ENCODE measurements at places on chromosomes 1 and 21. TPM values are rescaled to one million over a fixed set of nuclear protein-coding genes. Genes with fewer than 3 reads are reported as not detected.

ZNF697 gene
- 15.6 TPM for total RNA-seq

DNA sequence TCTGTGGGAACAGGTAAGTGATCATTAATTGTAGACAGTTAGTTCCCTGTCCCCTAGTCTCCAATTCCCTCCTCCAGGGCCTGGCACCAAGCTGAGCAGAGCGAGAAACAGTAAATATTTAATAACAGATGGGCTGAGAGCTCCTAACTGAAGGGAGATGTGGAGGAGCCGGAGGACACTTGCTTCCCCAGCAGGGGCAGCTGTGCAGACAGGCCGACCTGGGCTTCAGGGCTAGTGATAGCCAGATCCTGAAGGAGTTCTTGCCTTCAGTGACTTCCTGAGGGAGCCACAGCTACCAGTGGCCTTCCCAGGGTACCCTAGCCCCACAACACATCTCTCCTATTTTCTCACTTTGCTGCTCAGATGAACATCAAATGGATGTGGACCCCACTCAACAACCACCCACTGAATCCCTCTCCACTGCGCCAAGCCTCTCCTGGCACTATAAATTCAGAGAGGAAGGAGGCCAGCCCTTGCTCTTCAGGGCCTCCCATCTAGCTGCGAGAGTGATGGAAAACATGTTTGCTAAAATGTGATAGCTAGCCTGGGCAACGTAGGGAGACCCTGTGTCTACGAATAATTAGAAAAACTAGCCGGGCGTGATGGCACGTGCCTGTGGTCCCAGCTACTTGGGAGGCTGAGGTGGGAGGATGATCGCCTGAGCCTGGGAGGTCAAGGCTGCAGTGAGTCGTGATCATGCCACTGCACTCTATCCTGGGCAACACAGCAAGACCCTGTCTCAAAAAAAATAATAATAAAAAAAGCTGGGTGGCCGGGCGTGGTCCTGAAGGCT, 26.9 kb upstream of the SYNC start:
- H3K36me3 ChIP-seq: no peaks in the 10 kb centered on the region
- H3K4me3 ChIP-seq: no peak overlapping the region
- H3K27me3 ChIP-seq: no peaks in the 10 kb centered on the region
- no peak overlapping the region for H3K27ac ChIP-seq
- H3K4me1 ChIP-seq: peaks cover 13% of the 10 kb centered on the region
- DNase-seq: no peak

LCA5L gene
- total RNA-seq: 2.4 TPM

GRCh38 chr1:116674011-116674531, 6.5 kb upstream of the IGSF3 start:
- H3K27me3 ChIP-seq: no peaks in the 10 kb centered on the region
- H3K4me1 ChIP-seq: no peaks in the 10 kb centered on the region
- H3K36me3 ChIP-seq: no peaks in the 10 kb centered on the region

DNA sequence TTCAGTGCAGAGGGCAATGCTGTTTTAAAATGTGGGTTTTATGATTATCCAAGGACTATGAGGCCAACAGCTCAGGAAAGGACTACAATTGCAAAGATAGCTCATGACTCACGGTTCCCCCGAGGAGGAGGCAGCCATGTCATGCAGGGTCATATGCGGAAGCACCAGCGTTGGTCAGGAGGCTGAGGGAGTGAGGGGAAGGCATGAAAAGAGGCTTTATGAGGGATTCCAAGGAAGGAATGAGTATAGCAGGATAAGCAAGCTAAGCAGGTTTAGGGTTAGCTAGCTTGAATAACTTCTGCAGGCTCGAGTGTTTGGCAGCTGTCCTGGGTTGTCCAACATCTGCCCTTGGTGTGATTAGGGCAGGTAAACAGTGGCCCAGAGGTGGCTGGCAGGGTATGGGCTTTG, 495.1 kb downstream of the SETD4 start:
- no peaks in the 10 kb centered on the region for H3K4me1 ChIP-seq
- no peak overlapping the region for H3K27ac ChIP-seq
- no peaks in the 10 kb centered on the region for H3K27me3 ChIP-seq
- H3K4me3 ChIP-seq: no peak overlapping the region
- peak; percentile 45 for DNase-seq

- no peak overlapping the region for H3K4me3 ChIP-seq
- H3K27ac ChIP-seq: peak overlapping the region; percentile 89
- H3K4me1 ChIP-seq: peaks cover 4% of the 10 kb centered on the region
- peak; percentile 81 for DNase-seq
- peaks cover 14% of the 10 kb centered on the region for H3K36me3 ChIP-seq
Measured at GRCh38 chr1:204255225-204255624, 41.4 kb upstream of the GOLT1A start.

- peak; percentile 35 for DNase-seq
- H3K27ac ChIP-seq: no peak overlapping the region
- no peaks in the 10 kb centered on the region for H3K27me3 ChIP-seq
Measured at GRCh38 chr1:212677136-212677535, 22.5 kb downstream of the BATF3 start.

GPR61 gene
- total RNA-seq: 0.18 TPM

- H3K27ac ChIP-seq: peak overlapping the region; percentile 33
- peak overlapping the region; percentile 4 for H3K4me3 ChIP-seq
- no peaks in the 10 kb centered on the region for H3K36me3 ChIP-seq
- DNase-seq: no peak
- no peaks in the 10 kb centered on the region for H3K27me3 ChIP-seq
- H3K4me1 ChIP-seq: no peaks in the 10 kb centered on the region
Measured at GRCh38 chr21:29431680-29432079, 133.0 kb downstream of the BACH1 start.

- H3K4me1 ChIP-seq: no peaks in the 10 kb centered on the region
- H3K4me3 ChIP-seq: peak overlapping the region; percentile 77
- H3K27me3 ChIP-seq: peaks cover 59% of the 10 kb centered on the region
Measured at GRCh38 chr1:67308136-67308535, 463 bp downstream of the IL12RB2 start.

DNA sequence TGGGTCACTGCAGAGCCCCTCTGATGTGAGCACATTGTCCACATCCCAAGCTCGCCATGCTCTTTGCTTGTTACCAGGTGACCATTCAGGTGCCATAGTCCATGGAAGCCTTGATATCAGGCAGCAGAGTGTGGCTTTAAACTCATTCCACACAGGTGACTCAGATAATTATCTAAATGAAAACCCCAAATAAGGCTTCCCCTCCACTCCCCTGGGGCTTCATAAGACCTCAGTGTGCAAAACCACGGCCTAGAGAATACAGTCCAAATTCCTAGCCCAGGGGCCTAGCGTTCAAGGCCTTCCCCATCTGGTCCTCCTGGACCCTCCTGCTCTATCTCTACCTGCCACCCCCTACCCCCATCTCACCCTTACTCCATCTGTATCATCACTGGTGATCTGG, 97.1 kb downstream of the ARHGEF10L start:
- H3K27me3 ChIP-seq: no peaks in the 10 kb centered on the region
- H3K4me1 ChIP-seq: no peaks in the 10 kb centered on the region
- DNase-seq: no peak
- no peak overlapping the region for H3K27ac ChIP-seq

DNA sequence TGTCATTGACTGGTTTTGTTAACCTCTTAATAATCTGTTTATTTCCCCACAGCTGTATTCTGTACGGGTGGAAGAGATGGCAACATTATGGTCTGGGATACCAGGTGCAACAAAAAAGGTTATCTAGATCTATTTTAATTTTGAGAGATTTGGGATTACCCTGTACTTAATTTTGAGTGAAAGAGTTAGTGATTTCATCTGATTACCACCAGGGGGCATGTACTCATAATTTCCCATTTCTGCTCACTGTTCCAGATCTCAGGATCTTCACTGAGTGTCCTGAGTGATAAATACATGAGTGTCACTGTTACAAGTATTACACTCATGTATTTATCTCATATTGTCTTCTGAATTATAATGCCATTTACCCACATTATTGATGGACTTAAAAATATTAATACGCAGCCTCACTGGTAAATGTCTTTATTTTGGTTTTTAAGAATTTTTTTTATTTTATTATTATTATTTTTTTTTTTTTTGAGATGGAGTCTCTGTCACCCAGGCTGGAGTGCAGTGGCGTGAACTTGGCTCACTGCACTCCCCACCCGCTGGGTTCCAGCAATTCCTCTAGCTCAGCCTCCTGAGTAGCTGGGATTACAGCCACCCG, 27.4 kb downstream of the DTL start:
- no peak overlapping the region for H3K4me3 ChIP-seq
- H3K27ac ChIP-seq: no peak overlapping the region
- H3K27me3 ChIP-seq: no peaks in the 10 kb centered on the region

DNA sequence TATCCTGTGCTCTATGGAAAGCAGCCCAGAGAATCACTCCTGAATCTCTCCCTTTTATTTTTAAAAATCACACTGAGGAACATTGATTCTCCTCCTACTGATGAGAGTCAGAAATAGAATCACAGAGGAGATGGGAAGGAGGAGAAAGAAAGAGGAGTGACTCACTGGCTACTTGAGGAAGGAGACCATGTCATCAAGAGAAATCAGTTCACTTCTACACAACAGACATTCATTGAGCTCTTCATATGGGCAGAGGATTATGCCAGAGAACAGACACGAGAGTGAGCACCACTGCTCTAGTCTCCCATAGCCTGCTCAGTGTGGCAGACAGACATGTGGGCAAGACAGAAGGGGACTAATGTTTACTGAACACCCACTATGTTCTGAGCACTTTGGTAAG, 44.2 kb downstream of the RAB3B start:
- no peaks in the 10 kb centered on the region for H3K4me1 ChIP-seq
- no peaks in the 10 kb centered on the region for H3K27me3 ChIP-seq
- no peak overlapping the region for H3K27ac ChIP-seq

- H3K4me3 ChIP-seq: no peak overlapping the region
- H3K27ac ChIP-seq: no peak overlapping the region
- no peaks in the 10 kb centered on the region for H3K27me3 ChIP-seq
- H3K4me1 ChIP-seq: peaks cover 5% of the 10 kb centered on the region
- peaks cover 88% of the 10 kb centered on the region for H3K36me3 ChIP-seq
Measured at GRCh38 chr1:201851949-201852348, 23.0 kb downstream of the IPO9 start.

- H3K27me3 ChIP-seq: no peaks in the 10 kb centered on the region
- H3K4me3 ChIP-seq: no peak overlapping the region
- peak overlapping the region; percentile 42 for H3K27ac ChIP-seq
- peaks cover 17% of the 10 kb centered on the region for H3K36me3 ChIP-seq
Measured at GRCh38 chr1:56527548-56528302, 51.6 kb downstream of the PLPP3 start.

DNA sequence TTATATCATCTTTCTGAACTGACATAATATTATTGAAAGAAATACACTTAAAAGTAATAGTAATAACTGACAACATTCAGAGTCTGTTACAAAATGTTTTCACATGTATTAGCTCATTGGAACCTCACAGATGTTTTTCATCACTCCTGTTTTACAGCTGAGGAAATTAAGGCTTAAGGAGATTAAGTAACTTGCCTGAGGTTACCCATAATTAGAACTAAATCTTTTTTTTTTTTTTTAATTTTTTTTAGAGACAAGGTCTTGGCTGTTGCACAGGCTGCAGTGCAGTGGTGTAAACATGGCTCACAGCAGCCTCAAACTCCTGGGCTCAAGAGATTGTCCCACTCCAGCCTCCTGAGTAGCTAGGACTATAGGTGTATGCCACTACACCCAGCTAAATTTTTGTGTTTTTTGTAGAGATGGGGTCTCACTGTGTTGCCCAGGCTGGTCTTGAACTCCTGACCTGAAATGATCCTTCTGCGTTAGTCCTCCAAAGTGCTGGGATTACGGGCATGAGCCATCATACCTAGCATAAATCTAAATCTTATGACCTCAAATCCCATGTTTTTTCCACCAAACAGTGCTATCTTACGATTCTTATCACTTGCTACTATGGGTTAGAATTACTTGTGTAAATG, 64.7 kb upstream of the MACF1 start:
- H3K27me3 ChIP-seq: no peaks in the 10 kb centered on the region
- H3K27ac ChIP-seq: no peak overlapping the region
- no peak for DNase-seq
- no peaks in the 10 kb centered on the region for H3K36me3 ChIP-seq

- H3K27me3 ChIP-seq: no peaks in the 10 kb centered on the region
- no peaks in the 10 kb centered on the region for H3K4me1 ChIP-seq
- H3K4me3 ChIP-seq: no peak overlapping the region
- H3K36me3 ChIP-seq: peaks cover 7% of the 10 kb centered on the region
Measured at GRCh38 chr21:15775981-15776380, 46.2 kb downstream of the USP25 start.

VCAM1 gene
- total RNA-seq: 1.7 TPM

TRIM67 gene
- 0.05 TPM for total RNA-seq

DNA sequence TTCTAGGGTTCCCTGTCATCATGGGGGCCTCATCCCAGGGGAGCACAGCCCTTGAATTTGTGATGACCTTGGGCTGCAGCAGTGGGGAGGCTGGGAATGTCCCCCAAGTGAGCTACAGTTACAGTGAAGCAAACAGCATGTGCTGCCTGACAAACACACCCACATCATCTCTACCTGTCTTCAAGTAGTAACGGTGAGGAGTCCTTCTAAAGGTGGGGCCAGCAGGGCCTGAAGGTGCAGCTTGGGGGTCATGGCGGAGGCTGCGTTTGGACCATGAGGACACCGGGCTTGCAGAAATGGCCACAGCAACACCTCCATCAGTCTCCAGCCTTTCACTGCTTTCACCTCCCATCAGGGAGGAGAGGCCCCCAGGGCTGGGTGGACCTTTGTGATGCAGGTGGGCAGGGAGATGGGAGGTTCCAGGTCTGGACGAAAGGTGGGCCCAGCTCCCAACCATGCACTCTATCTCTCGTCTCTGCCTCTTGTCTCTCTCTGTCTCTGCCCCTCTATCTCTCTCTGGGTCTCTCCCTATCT, 55.7 kb downstream of the WNT9A start:
- DNase-seq: peak; percentile 40
- no peaks in the 10 kb centered on the region for H3K27me3 ChIP-seq
- no peak overlapping the region for H3K4me3 ChIP-seq

- no peak for DNase-seq
- no peak overlapping the region for H3K4me3 ChIP-seq
- H3K27ac ChIP-seq: no peak overlapping the region
- no peaks in the 10 kb centered on the region for H3K4me1 ChIP-seq
- H3K36me3 ChIP-seq: no peaks in the 10 kb centered on the region
- H3K27me3 ChIP-seq: no peaks in the 10 kb centered on the region
Measured at GRCh38 chr1:171998711-171999110, 157.4 kb downstream of the DNM3 start.

DNA sequence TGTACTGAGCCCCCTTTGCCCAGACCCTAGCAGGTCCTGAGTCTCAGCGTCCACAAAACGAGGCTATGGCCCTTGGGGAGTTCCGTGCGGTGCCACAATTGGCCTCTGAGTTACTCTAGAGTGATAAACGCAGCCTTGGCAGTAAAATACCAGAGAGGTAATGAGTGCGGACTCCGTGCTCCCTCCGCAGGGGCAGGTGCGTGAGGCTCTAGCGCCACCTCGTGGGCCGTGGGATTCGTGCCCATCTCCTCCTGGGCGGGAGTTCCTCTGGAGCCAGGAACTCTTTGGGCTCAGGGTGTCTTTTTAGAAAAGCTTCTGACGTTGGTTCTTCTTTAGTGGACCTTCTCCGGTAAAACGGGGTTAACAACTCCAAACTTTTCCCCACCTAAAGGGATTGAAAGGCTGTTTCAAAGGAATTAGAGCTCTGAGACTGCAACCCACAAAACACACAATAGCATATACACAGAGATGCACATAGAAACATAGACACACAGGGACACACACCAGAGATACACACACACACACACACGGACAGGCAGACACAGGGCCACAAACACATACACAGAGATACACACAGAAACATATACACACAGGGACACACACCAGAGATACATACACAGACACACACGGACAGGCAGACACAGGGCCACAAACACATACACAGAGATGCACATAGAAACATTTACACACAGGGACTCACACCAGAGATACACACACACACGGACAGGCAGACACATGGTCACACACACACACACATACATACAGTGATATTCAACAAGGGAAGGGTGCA, 99.4 kb downstream of the KCNJ15 start:
- peak; percentile 94 for DNase-seq
- no peak overlapping the region for H3K27ac ChIP-seq
- no peaks in the 10 kb centered on the region for H3K27me3 ChIP-seq
- peak overlapping the region; percentile 13 for H3K4me3 ChIP-seq
